Mesothelial cell of epicardium (in vitro differentiated cells): ENCODE measurements at places on chromosomes 6 and 20.

DNA sequence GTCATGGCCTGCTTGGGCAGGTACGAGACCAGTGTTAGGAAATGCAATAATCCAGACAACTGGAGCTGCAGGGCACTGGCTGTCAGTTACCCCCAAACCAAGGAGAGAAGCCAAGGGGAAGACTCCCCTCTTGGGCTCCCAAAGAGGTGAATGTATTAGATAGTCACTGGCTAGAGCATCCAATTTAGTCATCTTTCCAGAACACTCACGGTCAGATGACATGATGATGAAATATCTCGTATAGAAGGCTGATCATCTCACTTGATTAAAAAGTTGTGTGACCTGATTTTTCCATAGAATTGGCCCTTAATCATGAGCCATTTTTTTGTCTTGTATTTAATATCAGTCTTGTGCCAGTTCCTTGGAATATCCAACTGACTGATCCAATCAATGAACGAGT is 40.7 kb downstream of the SLC22A3 start:
- H3K27ac ChIP-seq, result no peak overlapping the region
- H3K27me3 ChIP-seq, result peaks cover 2% of the 10 kb centered on the region
- H3K4me1 ChIP-seq, result no peaks in the 10 kb centered on the region
- peaks cover 2% of the 10 kb centered on the region for H3K36me3 ChIP-seq
- no peak overlapping the region for H3K4me3 ChIP-seq
- DNase-seq, result no peak

GRCh38 chr6:157157258-157157657 is 166.1 kb downstream of the TMEM242 start:
- H3K27ac ChIP-seq, result no peak overlapping the region
- no peak overlapping the region for H3K4me3 ChIP-seq
- H3K36me3 ChIP-seq, result peaks cover 22% of the 10 kb centered on the region

DNA sequence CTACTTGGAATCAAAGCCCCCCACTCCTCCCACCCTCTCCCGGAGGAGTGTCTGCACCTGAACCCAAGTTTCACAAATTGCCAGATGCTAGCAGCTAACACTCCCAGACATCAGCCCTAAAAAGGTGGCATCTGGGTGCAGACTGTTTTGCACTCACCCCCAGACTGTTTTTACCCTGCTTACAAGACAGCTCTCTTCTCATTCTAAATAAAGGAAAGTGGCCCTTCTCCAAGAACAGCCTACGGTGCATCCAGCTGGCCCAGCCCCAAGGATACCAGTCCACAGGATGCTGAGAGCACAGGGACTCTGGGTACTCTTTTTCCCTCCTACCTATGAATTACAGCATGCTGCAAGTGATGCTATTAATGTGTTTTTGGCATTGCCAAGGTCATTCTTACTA is 842.0 kb upstream of the FLRT3 start:
- H3K4me3 ChIP-seq, result no peak overlapping the region
- H3K27me3 ChIP-seq, result no peaks in the 10 kb centered on the region
- DNase-seq, result no peak
- peaks cover 25% of the 10 kb centered on the region for H3K4me1 ChIP-seq
- H3K36me3 ChIP-seq, result no peaks in the 10 kb centered on the region
- H3K27ac ChIP-seq, result no peak overlapping the region

DNA sequence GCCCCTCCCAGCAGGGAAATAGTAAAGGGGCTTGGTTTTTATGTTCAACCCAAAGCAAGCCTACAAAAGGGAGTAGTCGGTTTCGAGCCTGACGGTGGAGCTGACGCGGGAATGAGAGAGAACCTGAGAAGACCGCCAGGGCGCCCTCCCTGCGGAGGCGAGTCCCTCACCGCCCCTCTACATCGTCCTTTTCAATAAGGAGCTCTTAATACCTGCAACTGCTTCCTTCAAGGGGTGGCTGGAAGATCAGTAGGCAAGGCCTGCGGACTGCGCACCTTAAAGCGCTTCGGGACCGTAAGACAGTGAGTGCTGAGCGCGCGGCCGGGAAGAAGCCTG is 709 bp upstream of the ZNF76 start:
- no peak for DNase-seq
- H3K4me3 ChIP-seq, result peak overlapping the region; percentile 95
- peaks cover 30% of the 10 kb centered on the region for H3K4me1 ChIP-seq

GRCh38 chr20:32509639-32510066 is 75.5 kb downstream of the NOL4L start:
- H3K27me3 ChIP-seq, result no peaks in the 10 kb centered on the region
- H3K4me1 ChIP-seq, result peaks cover 43% of the 10 kb centered on the region
- no peak for DNase-seq
- peak overlapping the region; percentile 97 for H3K27ac ChIP-seq
- peak overlapping the region; percentile 22 for H3K4me3 ChIP-seq
- H3K36me3 ChIP-seq, result peaks cover 23% of the 10 kb centered on the region

DNA sequence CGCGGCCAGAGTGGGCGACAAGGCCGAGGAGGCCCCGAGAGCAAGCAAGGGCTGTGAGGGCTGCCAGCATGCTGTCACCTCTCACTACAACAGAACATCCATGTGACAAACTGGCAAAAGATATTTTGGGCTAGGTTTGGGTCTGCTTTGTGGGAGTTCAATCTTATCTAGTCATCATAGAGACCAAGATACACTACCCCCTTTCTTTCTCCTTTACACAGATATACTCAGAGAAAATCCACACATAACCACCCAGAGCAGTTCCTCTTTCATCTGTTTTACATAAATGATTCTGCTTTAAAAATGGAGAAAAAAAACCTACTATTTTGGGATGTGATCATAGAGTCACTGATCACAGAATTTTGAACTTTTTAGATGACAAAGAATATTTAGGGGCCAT is 16.8 kb downstream of the SOX4 start:
- H3K27me3 ChIP-seq, result no peaks in the 10 kb centered on the region
- H3K4me3 ChIP-seq, result no peak overlapping the region
- peaks cover 28% of the 10 kb centered on the region for H3K4me1 ChIP-seq
- H3K27ac ChIP-seq, result no peak overlapping the region

DNA sequence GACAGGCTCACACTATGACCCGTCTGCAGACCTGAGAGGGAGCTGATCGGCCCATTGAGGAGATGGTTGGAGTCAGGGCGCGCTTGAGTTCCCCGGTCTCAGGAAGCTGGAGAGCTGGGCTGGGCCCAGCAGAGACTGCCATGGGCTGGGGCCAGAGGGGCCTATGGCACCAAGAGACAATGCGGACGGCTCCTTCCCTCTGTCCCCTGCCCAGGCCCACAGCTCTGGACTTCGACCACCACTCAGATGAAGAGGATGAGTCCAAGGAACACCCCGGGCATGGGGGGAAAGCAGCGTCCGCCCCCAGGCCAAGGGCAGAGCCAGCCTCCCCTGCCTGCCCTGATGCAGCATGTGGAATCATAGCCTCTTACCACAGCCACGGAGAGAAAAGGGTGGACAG is 40.2 kb upstream of the PHACTR3 start:
- DNase-seq, result no peak
- peaks cover 28% of the 10 kb centered on the region for H3K27me3 ChIP-seq
- no peaks in the 10 kb centered on the region for H3K36me3 ChIP-seq
- H3K27ac ChIP-seq, result no peak overlapping the region

DNA sequence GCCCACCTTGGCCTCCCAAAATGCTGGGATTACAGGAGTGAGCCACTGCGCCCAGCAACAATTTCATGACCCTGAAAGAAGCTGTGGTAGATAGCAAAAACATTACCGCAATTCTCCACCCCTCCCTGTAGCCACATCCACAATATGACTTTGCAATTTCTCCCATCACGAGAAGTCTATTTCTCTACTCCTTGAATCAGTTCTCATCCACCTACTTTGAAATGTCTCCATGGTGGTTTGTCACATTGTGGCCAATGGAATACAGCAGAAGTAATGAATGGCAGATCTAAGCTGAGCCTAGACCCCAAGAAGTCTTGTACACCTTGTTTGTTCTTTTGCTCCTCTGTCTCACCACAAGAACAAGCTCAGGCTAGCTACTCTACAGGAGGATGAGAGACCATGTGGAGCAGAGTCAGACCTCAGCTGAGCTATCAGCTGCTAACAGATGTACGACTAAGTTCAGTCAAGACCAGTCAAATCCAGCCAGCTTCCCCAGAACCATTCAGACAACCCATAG is 6.3 kb downstream of the OXT start:
- H3K27me3 ChIP-seq, result peaks cover 73% of the 10 kb centered on the region
- no peak overlapping the region for H3K4me3 ChIP-seq
- no peaks in the 10 kb centered on the region for H3K36me3 ChIP-seq
- no peak overlapping the region for H3K27ac ChIP-seq

DNA sequence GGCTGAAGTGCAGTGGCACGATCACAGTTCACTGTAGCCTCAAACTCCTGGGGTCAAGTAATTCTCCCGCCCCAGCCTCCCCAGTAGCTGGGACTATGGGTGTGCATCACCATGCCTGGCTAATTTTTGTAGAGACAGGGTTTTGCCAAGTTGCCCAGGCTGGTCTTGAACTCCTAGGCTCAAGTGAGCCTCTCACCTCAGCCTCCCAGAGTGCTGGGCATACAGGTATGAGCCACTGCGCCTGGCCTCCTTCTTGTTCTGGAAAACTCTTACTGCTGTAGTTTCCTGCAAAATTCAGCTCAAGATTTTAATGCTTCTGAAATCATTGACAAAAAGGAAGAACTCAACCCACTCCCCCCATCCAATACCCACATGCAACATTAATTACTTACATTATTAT is 21.9 kb upstream of the KCNG1 start:
- H3K36me3 ChIP-seq, result no peaks in the 10 kb centered on the region
- H3K27ac ChIP-seq, result no peak overlapping the region
- no peak overlapping the region for H3K4me3 ChIP-seq
- H3K27me3 ChIP-seq, result peaks cover 3% of the 10 kb centered on the region
- DNase-seq, result no peak

DNA sequence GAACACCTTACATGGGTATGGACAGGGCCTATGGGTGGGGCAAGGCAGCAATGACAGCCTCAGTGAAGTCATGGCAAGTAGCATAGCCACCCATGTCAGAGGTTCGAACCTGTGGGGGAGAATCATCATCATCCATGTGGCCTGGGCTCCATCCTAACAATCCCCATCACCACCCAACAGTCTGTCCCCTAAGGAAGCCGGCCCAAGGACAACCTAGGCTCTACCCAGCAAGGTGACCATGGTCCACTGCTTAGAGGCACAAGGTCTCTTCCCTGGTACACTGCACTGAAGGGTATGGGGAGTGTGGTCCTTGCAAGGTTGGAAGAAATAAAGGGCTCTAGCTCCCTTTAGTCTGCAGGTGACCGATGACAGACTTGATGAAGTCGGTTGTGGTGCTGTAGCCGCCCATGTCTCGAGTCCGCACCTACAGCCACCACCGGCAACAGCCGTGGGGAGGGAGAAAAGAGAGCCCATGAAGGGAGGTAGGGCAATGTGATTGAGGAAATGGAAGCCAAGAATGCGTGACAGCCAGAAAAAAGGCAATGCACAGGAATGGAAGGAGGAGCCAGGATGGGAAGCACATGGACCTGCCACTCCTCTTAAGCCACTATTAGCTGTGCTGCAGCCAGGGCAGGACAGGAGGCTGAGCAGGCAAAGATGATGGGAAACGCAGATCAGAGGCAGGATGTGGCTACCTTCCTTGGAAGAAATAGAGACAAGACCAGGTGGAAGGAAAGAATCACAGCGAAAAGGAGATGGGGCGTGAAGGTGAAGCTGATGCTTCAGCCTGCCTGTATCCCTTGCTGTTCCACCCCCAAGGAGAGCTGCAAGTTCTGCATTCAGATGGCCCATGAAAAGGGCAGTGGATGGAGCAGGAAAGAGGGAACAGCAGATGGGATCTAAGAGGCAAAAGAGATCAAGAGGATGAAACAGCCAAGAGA is 5.3 kb downstream of the IDH3B start:
- no peaks in the 10 kb centered on the region for H3K27me3 ChIP-seq
- no peak for DNase-seq
- H3K4me3 ChIP-seq, result no peak overlapping the region
- peaks cover 52% of the 10 kb centered on the region for H3K36me3 ChIP-seq
- peak overlapping the region; percentile 11 for H3K27ac ChIP-seq

- no peaks in the 10 kb centered on the region for H3K4me1 ChIP-seq
- no peak overlapping the region for H3K4me3 ChIP-seq
- H3K27me3 ChIP-seq, result no peaks in the 10 kb centered on the region
Observed at GRCh38 chr6:16540804-16541752, 220.2 kb downstream of the ATXN1 start.

DNA sequence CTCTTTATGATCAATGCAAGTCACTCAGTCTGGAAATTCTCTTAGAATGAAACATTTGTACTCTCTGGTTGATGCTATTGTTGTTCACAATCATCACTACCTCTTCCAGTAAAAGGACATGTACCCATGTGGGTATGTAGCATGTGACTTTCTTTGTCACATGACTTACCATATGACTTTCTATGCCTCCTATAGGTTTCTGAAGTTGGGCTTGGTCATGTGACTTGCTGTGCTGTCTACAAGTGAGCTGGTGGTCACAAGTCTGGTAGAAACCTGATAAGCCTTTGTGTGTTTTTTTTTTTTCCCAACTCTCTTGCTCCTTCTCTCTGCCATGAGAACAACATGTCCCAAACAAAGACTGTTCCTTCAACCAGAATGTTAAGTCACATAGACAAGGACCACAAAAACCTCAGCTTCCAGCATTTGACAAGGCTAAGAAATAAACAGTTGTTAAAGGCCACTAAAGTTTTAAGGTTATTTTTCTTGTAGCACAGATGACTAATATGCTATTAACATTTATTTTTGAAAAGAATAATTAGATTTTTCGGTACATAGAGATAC is 379.2 kb upstream of the SLC35B3 start:
- H3K27ac ChIP-seq, result no peak overlapping the region
- DNase-seq, result no peak
- H3K4me3 ChIP-seq, result no peak overlapping the region
- H3K36me3 ChIP-seq, result no peaks in the 10 kb centered on the region

- DNase-seq, result no peak
- peak overlapping the region; percentile 26 for H3K4me3 ChIP-seq
- peak overlapping the region; percentile 97 for H3K27ac ChIP-seq
- H3K36me3 ChIP-seq, result no peaks in the 10 kb centered on the region
- peaks cover 37% of the 10 kb centered on the region for H3K4me1 ChIP-seq
- H3K27me3 ChIP-seq, result no peaks in the 10 kb centered on the region
Observed at GRCh38 chr20:44572551-44573500, 9.6 kb upstream of the PKIG start.

DNA sequence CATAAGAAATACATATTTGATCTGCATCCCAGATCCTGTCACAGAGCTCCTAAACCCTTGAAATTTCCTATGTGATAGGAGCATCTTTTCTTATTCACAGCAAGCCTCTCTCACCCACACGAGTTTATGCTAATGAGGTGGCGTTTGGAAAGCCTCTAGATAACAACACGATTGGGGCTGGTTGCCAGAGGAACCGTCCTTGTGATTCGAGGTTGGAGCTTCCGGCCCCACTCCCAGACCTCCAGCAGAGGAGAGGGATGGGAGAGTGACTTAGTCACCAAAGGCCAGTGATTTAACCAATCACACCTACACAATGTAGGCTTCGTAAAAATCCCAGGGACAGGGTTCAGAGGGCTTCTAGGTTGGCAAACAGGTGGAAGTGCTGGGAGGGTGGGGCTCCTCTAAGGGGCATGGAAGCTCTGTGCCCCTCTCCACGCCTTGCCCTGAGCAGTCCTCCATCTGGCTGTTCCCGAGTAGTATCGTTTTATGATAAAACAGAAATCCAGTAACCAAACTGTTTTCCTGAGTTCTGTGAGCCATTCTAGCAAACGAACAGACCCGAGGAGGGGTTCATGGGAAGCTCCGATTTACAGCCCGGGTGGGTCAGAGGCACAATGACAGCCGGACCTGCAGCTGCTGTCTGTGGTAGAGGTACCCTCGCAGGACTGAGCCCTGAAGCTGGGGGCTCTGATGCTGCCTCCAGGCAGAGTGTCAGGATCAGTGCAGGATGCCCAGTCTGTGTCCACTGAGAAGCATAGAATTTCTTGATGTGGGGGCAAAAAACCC is 238.1 kb upstream of the ARID1B start:
- no peak for DNase-seq
- no peak overlapping the region for H3K4me3 ChIP-seq
- peaks cover 5% of the 10 kb centered on the region for H3K4me1 ChIP-seq
- H3K36me3 ChIP-seq, result no peaks in the 10 kb centered on the region
